ENCODE measurements at places on chromosomes 11 and 22. TPM values are rescaled to one million over a fixed set of nuclear protein-coding genes. Genes with fewer than 3 reads are reported as not detected.

GRCh38 chr11:36702330-36703054 lies 104.5 kb upstream of the RAG2 start:
- H3K27ac ChIP-seq = no peak overlapping the region
- peaks cover 9% of the 10 kb centered on the region for H3K4me1 ChIP-seq
- no peaks in the 10 kb centered on the region for H3K36me3 ChIP-seq
- H3K4me3 ChIP-seq = no peak overlapping the region

GRCh38 chr11:111059726-111060125 lies 185.8 kb upstream of the POU2AF2 start:
- H3K4me3 ChIP-seq = no peak overlapping the region
- no peaks in the 10 kb centered on the region for H3K36me3 ChIP-seq
- H3K27ac ChIP-seq = no peak overlapping the region
- no peaks in the 10 kb centered on the region for H3K4me1 ChIP-seq
- DNase-seq = no peak

GRCh38 chr22:24413736-24414385 lies 13.5 kb upstream of the ADORA2A start:
- no peaks in the 10 kb centered on the region for H3K27me3 ChIP-seq
- no peaks in the 10 kb centered on the region for H3K4me1 ChIP-seq
- no peak overlapping the region for H3K4me3 ChIP-seq
- peak; percentile 61 for DNase-seq

GRCh38 chr11:57163160-57163868 lies 18.4 kb upstream of the LRRC55 start:
- H3K27ac ChIP-seq = no peak overlapping the region
- DNase-seq = no peak
- H3K27me3 ChIP-seq = no peaks in the 10 kb centered on the region
- no peaks in the 10 kb centered on the region for H3K36me3 ChIP-seq
- H3K4me1 ChIP-seq = no peaks in the 10 kb centered on the region

MN1 gene
- total RNA-seq = 3.2 TPM

SAA4 gene
- total RNA-seq = 1.3 TPM

EFCAB6 gene
- total RNA-seq = 11.8 TPM
